ENCODE measurements at places on chromosomes 4 and X.
A peak's percentile ranks its signal among the peaks of the same experiment; 100 is the strongest.

DNA sequence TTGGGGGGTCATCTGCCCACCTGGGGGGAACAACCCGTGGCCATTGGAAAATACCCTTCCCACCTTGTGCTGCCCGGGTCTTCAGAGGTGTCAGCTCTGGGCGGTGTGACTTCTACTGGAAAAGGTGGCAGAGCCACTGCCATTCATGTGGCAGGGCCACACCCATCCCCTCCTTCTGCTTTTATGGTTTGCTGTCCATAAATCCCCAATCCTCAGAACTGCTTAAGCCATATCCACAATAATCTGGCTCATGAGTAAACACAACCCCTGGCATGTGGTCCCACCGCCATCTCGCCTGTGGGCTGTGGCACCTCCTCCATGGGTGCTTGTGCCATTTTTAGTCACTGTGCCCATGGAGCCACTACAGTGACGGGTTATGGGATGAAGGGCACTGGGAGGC, 20.6 kb downstream of the SORCS2 start:
- DNase-seq: no peak

GRCh38 chr4:37881811-37882210, 9.1 kb upstream of the TBC1D1 start:
- no peak for DNase-seq

DNA sequence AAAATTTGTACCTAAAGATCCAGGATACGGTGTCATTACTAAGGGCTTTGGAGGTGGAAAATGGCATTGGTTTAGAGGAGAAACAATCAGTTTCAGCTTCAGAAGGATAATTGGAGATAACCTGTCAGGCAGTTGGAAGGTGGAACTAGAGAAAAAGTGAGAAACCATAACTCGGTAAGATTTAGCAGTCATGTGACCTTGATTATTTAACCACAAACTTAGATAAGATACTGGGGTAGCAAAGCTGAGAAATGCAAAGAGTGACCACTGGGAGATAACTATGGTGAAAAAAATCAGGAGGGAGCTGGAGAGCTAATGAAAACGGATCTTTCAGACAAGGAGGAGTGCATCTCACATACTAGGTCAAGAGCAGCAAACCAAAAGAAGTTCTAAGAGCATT, 58.3 kb upstream of the SMARCA5 start:
- no peak for DNase-seq

- peak; percentile 1 for DNase-seq
These were observed 28.1 kb downstream of the BEX3 start for GRCh38 chrX:103404231-103405008.

- no peak for DNase-seq
These were observed 12.0 kb downstream of the MPP1 start for GRCh38 chrX:154793084-154793795.

DNA sequence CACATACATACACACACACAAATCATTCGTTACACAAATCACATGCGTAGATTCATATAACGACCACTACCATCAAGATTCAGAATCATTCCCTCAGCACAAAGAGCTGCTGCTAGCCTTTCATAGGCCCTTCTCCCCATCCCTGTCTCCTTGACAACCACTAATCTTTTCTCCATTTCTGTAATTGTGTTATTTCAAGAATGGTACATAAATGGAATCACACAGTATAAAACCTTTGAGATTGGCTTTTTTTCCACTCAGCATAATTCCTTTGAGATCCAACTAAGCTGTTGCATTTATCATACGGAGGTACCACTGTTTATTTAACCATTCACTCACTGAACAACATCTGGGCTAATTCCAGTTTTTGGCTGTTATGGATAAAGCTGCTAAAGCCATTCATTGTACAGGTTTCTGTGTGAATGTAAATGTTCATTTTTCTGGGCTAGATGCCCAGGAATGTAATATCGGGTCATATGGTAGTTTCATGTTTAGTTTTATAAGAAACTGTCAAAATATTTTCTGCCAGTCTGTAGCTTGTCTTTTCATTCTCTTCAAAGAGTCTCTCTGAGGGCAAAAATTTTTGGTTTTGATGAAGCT, 64.1 kb downstream of the USP11 start:
- DNase-seq: no peak

DNA sequence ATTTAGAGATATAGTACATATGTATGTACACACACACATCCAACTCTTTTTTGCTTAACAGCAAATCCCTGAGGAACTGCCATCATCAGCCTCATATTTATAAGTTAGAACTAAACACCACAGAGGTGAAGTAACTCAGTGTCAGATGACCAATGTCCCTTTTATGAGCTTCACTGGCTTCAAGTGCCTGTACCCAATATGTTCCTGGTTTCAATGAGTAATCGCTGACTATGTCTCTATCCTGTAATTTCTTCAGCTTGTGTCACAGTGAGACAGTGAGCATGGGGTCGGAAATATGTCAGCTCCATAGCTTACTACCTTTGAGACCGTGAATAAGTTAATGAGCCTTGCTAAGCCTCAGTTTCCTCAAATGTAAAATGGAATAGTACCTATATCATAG, 136.2 kb upstream of the RASGEF1B start:
- DNase-seq: no peak

GRCh38 chrX:38850807-38851544, 49.7 kb downstream of the MID1IP1 start:
- DNase-seq: no peak

- no peak for DNase-seq
These were observed 14.5 kb downstream of the CISD2 start for GRCh38 chr4:102883278-102883677.

GRCh38 chr4:5460106-5460801, 248.1 kb downstream of the EVC2 start:
- no peak for DNase-seq

- DNase-seq: no peak
These were observed 65.0 kb upstream of the STS start for GRCh38 chrX:7082556-7082955.

DNA sequence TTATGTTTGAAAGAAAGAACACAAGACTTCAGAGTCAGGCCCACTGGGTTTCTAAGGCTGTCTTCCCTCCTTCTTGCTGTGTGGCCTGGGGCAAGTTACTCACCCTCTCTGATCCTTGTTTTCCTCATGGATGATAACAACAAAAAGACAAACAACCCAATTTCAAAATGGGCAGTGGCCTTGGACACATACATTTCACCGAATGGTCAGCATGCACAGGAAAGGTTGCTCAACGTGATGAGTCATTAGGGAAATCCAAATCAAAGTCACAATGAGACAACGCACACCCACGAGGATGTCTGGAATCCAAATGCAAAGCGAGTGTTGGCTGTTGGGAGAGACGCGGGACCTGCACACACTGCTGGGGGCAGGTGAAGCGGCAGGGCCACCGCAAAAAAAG, 50.8 kb upstream of the PPP2R2C start:
- no peak for DNase-seq

- no peak for DNase-seq
These were observed 94.9 kb upstream of the NDP start for GRCh38 chrX:44068043-44068442.
